ENCODE measurements at places on chromosomes 2 and 18.

DNA sequence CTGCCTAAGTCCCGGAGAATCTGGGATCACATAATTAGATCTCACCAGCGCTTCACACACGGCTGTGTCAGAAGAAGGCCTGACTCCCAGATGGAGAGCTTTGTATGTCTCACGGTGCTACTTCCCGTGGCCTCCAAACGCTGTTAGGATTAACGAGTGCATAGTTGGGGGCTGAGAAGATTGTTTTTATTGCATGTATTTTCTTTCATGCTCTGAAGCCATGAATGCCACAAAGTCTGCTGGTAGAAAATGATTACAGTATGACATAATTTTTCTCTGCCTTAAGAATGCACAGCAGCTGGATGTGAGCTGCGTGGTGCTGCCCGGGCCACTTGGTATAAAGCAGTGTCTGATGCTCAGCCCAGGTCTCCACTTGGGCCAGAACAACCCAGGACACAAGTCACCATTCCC is 166.5 kb downstream of the SEPTIN10 start:
- DNase-seq: no peak

- no peak for DNase-seq
These were observed 220.9 kb downstream of the LDLRAD4 start for GRCh38 chr18:13439461-13439860.

DNA sequence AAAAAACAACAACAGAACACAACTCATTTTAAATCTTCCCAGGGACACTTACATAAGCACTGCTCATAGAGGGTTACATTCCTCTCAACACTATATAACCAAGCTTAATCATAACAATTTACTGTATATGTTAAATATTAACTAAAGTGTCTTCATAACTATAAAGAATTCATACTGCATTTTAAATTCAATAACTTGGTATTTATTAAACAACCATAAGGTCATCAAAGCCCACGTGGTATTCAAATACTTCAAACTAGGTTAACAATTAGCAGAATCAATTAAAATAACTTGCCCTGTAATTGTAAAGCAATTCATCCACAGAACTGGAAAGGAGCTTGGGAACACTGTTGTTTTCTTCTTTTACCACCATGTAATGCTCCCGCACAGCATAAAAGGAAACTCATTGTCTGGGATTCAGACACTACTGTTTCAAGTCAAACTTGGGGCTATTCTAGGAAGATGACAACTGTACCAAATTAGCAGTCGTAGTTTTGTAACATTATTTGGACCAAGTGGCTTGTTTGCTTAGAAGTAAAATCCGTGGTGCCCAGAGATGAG is 10.4 kb downstream of the GAREM1 start:
- DNase-seq: no peak

DNA sequence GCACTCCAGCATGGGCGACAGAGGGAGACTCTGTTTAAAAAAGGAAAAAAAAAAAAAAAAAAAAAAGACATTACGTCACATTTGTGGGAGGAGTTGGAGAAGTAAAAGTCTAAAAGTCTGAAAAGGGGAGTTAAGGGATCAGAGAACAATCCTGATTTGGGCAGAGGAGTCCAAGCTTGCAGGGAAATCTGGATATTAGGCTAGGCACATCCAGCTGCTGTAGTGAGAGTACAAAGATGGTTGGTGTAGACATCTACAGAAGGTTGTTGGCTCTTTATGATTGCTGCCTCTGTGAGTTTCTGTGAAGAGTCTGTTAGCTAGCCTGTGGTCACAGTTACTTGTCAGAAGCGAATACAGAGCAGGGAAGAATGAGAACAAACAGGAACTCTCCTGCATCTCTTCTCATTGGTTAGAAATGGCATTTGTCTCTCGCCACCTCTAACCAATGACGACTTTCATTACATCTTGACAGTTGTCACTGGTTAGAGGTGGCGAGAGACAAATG is 3.3 kb upstream of the OSBPL6 start:
- DNase-seq: no peak

DNA sequence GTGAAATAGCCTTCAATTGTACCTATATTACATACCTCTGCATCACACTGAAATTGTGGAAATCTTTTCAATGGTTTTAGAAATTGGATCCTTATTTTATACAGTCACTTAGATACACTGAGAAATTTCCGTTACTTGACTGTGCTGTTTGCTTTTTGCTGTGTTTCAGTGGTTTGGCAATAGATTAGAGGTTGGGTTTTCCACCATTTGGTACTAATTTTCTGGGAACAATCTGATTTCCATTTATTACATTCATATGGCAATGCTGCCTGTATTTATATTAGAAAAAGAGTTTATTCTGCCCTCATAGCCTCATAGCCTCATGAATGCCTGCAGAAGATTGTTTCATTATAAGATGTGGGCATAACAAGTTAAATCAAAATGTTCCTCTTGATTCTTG is 285.0 kb downstream of the GULP1 start:
- DNase-seq: no peak

DNA sequence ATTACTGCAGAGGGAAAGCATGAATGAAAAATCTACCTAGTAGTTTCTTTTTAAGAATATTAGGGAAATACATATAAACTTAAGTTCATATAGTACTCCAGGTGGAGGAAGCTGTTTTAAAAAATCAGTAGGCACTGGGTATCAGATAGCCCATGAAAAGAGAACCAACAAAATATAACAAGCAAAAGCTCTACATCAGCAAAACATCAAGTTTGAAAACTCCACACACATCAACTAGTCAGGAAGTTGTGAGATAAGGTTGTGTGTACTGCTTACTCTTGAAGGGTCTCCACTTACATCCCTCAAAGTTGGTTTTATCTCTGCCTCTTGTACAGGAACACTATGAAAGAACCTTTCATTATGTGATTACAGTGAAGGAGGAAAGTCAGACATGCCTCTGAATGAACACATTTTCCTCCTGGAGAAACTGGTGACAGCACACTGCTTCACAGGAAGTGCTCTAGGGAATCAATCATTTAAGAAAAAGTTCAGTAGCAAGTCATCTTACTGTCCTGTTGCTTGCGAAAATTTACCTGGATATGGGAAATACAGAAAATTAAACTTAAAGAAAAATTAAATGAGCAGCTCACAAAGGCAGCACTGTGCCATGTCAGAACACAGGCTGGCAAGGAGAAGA is 57.7 kb downstream of the THADA start:
- no peak for DNase-seq

GRCh38 chr2:152930501-152930900 is 212.1 kb downstream of the ARL6IP6 start:
- no peak for DNase-seq

GRCh38 chr18:27540111-27540510 is 355.0 kb upstream of the CHST9 start:
- DNase-seq: no peak

Measured in activated naive CD4-positive, alpha-beta T cell (primary cell).